Tongue (tissue), 3 donors: ENCODE measurements at places on chromosomes 11 and 22.

- DNase-seq = peak; percentile 78
Observed at GRCh38 chr22:35039625-35040024, 26.3 kb upstream of the ISX start.

DNA sequence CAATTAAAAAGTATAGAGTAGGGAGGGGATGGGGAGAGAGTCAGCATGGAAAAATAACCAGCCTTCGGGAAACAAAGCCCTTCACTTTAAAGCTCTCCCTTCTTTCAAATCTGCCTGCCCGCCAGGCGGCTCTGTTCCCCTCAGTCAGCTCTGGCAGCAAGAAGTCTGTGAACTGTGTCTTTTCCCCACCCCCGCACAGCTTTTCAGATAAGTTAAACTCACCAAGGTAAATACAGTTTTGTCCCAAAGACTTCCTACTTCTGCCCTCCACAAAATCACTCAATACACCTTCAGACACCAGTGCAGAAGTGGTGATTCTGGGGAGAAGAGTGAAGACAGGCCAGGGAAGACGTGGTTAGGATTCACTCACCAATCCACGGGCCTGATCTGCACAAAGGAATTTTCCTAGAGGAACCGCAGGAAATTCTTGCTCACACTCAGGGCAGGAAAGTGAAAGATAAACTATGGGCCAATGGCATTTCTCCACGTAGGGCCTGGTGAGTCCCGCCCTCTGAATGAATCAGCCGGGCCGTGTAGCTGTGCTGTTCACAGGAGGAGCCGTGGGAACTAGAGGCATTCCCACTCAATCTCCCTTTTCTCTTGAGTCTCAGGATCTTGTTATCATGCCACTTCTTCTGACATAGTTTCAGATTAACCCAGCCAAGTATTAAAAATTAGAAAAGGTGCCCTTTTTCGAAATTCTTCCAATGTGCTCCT is at the start of gene TRIM5:
Gene TRIM5, minus strand, starts transcription at position 429 of the 717 bp plus-strand sequence. CDS start 4,897 bp downstream, outside the sequence.
- peak; percentile 96 for DNase-seq

- DNase-seq = peak; percentile 68
Observed at GRCh38 chr11:129728581-129728980, 87.1 kb upstream of the TMEM45B start.

- DNase-seq = no peak
Observed at GRCh38 chr11:35304900-35305460, 114.4 kb downstream of the SLC1A2 start.

GRCh38 chr11:100066399-100066798 is 620.7 kb upstream of the ARHGAP42 start:
- DNase-seq = peak; percentile 13

- no peak for DNase-seq
Observed at GRCh38 chr11:102794382-102794781, 3.6 kb downstream of the MMP1 start.

GRCh38 chr11:44578279-44578678 is 12.8 kb downstream of the CD82 start:
- DNase-seq = no peak

GRCh38 chr11:130047141-130047540 is 22.6 kb upstream of the APLP2 start:
- DNase-seq = no peak

GRCh38 chr22:22773979-22774604 is 113.5 kb upstream of the IGLL5 start:
- no peak for DNase-seq

- no peak for DNase-seq
Observed at GRCh38 chr22:38411016-38411415, 44.0 kb downstream of the KCNJ4 start.

DNA sequence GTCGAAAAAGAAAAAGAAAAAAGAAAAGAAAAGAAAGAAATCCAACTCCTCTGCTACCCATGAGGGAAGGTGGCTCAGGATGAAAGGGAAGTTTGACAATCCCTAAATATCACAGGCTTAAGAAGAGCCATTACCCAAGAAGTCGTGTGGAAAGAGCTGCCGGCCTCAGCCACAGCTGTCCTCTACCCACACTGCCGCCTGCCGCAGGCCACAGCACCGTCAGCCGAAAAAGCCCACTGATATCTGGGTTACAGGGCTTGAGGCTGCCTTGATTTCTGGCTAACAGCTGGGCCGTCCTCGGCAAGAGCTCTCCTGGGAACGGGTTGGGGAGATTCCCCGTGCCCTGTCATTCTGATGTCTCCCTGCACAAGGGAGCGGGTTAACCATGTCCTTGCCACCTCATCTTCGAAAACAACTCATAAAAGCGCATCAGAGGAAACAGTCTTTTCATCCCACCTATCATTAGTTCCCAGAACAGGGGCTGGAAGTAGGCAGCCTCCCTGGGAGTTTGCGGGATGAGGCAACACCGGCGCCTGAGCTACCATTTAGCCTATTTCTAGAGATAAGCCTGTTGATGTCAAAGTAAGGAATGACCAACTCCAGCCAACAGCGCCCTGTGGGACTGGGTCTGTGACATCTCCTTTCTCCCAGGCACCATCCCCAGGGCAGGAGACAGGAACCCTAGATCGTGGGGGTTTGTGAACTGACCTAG is 21.8 kb upstream of the SNX32 start:
- DNase-seq = no peak

DNA sequence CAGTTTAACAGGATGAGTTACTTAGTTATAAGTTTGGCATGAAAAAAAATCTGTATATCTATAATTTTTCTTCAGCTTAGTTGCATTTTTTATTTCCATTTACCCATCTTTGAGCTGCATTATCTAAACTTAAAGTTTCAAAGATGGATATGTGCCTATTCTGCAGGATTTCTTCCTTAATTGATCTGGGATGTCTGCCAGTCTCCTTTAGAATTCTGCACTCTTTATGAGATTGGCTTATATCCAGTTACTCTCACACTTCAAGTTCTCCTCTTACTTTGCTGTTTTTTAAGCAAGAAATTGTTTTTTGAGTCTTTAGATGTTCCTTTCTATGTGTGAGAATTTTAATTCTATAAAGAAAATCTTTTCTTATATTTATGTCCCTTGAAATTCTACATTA is 5.1 kb upstream of the PDGFD start:
- no peak for DNase-seq

- DNase-seq = no peak
Observed at GRCh38 chr11:67332081-67332691, 21.2 kb downstream of the POLD4 start.

DNA sequence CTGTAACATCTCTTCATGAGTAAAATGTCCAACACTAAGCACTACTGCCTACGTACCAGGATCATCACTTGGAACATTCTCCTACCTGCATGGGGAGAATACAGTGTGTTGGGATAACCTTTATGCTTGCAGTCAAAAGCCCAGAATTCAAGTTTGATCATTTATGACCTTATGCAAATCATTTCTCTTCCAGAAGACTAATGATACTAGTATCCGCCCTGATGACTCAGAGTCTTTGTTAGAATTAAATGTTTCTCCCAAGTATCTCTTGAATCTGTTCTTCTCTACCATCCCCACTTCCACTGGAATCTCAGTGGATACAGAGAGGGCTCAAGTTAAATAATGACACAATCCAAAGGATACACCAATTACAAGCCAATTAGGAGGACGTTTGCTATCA is 12.4 kb downstream of the MAJIN start:
- no peak for DNase-seq
